ENCODE measurements at places on chromosomes 11 and 22. TPM values are rescaled to one million over a fixed set of nuclear protein-coding genes. Genes with fewer than 3 reads are reported as not detected.

Gene SLC5A1
- polyA plus RNA-seq = 1.6 TPM

Gene TMPRSS6
- not detected for polyA plus RNA-seq

Gene ARAP1
- polyA plus RNA-seq = 49.4 TPM

Gene KIRREL3
- polyA plus RNA-seq = 1.2 TPM

Gene HEPN1
- 0.14 TPM for polyA plus RNA-seq

Gene NEFH
- polyA plus RNA-seq = 4.2 TPM

Gene EIF1AD
- 17.9 TPM for polyA plus RNA-seq

Gene CASP12
- 0.22 TPM for polyA plus RNA-seq

Gene TRPM5
- polyA plus RNA-seq = 0.05 TPM

Gene CAPRIN1
- polyA plus RNA-seq = 178 TPM

Gene CST6
- polyA plus RNA-seq = not detected

Gene PHOX2A
- not detected for polyA plus RNA-seq

Gene XNDC1N
- polyA plus RNA-seq = 2.8 TPM

Gene TEAD1
- 78.8 TPM for polyA plus RNA-seq

GRCh38 chr11:115963156-115963555 lies 458.9 kb upstream of the CADM1 start:
- DNase-seq = peak; percentile 45

- peak; percentile 55 for DNase-seq
These were observed 50.4 kb downstream of the FAM83F start for GRCh38 chr22:40044870-40045834.

DNA sequence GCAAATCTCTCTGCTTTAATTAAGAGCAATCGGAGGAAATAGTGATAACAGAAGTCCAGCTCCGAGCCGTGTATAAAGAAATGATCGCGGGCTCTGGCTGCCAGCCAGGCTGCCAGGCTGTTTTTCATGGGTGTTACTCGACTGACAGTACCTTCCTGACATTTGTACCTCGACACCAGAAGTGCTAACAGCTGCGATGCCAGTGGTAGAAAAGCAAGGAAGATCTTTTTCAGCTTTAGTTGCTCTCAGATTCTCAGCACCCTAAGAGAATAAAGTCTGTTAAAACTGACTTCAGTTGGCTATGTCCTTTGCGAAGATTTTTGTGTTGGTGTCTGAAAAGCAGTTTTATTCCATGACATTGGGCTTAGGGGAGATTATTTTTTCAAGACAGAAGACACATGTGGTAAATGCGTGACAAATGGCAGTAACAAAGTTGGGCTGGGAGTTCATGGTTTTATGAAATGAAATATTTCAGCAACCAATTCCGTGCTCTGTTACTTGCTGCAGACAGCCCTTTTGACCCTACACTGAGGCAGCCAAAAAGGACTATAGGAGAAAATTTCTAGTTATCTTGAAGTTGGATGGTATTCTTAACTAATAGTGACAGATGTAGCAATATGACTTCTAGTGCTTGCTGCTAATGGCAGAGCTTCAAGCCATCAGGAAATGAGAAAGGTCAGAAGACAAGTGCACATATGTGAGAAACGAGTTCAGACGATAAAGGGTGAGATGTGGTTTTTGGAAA lies 296.2 kb downstream of the CNTN5 start:
- peak; percentile 38 for DNase-seq

- DNase-seq = no peak
These were observed 77.2 kb downstream of the FLI1 start for GRCh38 chr11:128771102-128771501.

GRCh38 chr11:926341-926916 lies 759 bp downstream of the AP2A2 start:
- peak; percentile 87 for DNase-seq

DNA sequence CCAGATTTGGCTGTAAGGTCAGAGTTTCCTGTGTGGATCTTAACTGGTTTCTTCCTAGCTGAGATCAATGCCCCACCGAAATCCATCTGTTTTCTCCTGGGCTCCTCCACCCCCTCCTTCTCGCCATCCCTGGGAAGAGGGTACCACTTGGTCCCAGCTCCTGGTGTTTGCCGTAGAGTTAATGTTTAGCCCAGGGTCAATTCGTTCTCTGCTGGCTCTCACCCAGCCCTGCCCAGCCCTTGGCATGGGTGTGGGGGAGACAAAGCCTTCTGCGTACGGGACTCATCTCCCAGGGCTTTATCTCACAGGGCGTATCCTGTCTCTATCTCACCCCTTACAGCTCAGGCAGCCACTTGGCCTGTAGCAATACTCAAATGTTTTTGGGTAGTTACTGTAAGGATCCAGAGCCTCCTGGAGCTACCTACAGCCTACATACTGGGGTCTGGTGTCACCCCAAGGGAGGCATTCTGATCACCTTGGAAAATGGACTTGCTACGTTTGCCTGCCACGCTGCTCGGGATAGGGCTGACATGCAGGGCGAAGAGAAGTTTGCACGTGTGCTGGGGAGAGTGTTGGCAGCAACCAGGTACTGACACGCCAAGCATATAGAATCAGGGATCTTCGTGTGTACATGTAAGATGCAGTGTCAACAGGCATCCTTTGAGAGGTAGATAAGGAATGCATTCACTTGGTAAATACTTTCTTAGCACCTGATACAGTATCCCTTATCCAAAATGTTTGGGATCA lies 66.1 kb downstream of the SCN3B start:
- DNase-seq = no peak

DNA sequence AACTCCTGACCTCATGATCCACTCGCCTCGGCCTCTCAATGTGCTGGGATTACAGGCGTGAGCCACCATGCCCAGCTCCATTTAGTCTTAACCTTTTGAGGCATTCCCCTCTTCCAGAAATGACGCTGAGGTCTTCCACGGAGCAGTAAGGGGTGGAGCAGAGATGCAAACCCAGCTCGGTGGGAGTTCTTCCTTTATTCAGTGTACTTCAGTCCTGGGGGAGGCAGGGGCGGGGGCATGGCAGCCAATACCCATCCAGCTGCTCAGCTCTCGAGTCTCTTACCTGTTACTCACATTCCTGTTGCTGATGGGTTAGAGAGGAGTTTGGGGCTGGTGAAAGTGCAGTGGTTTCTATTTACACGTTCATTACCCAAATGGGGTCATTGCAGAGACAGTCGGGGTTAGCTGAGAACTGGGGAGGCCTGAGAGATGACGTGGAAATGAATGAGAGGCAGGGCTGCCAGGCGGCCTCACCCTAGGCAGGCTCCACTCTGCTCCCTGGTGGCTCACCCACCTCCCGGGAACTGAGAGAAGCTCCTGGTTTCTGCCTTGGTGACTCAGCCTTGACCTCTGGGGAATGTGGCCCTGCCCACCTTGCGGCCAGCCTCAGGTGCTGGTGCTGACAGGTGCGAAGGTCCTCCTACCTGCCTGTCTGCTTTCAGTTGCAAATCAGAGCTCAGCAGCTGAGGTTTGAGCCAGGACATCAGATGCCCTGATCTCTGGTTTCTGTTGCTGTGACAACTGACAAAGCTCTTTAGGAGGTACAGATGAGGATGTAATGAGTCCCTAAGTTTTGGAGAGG lies 13.4 kb upstream of the ST14 start:
- no peak for DNase-seq

GRCh38 chr11:46710821-46711269 lies 8.2 kb upstream of the F2 start:
- DNase-seq = peak; percentile 87

DNA sequence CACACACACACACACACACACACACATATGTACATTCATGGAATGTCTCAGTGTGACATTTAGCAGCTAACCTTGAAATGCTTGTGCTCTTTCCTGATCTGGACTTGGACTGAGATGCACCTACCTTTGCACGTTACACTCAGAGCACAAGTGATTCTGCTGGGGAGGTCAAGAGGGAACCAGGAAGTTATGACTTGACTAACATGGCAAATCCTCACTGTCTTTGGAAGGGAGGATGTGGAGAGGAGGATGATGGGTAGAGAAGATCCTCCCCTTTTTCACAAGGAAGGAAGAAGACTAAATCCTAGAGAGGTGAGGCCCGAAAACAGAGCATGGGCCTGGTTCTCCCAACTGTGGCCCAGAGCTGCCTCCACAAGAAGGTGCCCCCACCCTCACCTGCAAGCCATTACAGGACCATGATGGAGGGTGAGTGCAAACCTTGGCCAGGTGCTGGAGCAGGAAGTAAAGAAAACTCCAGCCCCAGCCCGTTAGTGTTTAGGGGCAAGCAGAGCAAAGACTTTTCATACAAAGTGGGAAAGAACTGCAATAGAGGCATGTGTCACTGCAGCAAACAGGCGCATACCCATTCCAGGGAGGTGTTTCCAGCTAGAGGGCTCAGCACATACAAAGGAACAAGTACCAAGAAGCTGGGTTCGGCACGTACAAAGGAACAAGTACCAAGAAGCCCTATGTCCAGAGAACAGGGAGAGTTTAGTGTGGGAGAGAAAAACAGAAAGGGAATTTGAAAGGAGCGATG lies 26.4 kb downstream of the SCN4B start:
- DNase-seq = no peak

GRCh38 chr11:73410627-73411026 lies 34.4 kb downstream of the RELT start:
- no peak for DNase-seq

DNA sequence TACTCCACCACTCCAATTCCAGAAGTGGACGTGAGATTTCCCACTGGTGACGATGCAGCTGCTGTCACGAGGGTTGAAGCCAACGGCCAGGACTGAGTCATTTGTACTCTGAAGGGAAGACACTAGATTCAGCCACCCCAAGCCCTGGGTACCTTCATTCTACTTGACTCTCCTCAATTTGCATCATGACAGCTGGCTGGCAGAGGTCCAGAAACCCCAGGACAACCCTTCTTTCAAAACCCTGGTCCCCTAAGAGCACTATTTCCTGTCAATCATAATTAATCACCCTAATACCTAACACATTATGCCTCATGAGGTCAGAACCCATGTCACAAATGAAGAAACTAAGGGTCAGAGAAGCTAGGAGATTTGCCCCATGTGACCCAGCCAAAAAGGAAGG lies 4.9 kb downstream of the EML3 start:
- no peak for DNase-seq

- DNase-seq = no peak
These were observed 14.0 kb downstream of the SHANK2 start for GRCh38 chr11:71238285-71238875.

DNA sequence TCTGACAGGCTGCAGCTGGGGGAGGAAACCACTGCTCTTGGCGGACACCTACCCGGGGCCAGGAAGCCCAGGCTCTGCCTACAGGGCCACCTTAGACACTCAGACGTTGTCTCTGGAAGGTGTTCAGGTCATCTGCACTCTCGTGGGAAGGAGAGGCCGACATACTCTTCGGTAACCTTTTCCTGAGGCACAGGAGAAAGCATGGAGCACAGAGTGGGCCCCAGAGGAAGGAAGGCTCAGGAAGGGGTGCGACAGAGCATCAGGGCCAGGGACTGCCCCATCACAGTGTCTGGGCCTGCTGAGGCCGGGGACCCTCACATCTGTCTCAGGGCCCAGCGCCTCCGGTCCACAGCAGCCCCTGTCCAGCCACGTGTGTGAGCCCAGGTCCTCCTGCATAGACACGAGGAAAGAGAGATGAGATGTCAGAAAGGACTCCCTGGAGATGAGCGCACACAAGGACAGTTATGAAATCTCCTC lies 18.2 kb upstream of the TUB start:
- no peak for DNase-seq

- no peak for DNase-seq
These were observed 66.4 kb downstream of the LRRC32 start for GRCh38 chr11:76604081-76604625.

GRCh38 chr22:41919357-41920224 lies 4.7 kb upstream of the SHISA8 start:
- DNase-seq = peak; percentile 64

- no peak for DNase-seq
These were observed 87.0 kb downstream of the ATXN10 start for GRCh38 chr22:45758603-45759002.

DNA sequence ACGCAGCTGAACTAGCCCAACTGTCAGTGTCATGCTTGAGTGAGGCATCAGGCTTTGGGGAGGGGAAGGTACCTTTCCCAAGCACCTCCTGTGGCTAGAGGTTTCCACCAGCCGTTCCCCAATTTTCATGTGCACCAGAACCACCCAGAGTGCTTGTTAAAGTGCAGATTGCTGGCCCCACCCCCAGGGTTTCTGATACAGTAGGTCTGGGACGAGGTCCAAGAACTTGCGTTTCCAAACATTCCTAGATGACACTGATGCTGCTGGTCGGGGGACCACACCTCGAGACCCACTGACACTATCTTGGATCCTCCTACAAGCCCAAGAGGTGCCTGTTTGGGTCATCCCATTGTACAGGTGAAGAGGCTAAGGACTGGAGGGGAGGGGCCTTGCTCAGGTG lies 59.8 kb downstream of the PDE2A start:
- DNase-seq = no peak

DNA sequence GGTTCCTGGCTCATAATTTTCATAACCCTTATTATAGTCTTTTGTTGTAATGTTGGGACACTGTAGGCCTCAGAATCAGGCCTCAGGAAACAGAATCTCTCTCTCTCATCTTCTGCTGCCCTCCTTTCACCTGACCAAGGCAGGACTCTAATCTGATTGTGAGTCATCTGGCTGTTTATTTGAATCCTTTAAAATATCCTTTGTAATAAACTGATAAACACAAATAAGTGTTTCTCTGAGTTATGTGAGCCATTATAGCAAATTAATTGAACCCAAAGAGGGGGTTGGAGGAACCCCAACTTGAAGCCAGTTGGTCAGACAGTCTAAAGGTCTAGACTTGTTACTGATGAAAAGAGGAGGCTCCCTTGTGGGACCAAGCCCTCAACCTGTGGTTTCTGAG lies 30.6 kb downstream of the ACER3 start:
- DNase-seq = no peak

DNA sequence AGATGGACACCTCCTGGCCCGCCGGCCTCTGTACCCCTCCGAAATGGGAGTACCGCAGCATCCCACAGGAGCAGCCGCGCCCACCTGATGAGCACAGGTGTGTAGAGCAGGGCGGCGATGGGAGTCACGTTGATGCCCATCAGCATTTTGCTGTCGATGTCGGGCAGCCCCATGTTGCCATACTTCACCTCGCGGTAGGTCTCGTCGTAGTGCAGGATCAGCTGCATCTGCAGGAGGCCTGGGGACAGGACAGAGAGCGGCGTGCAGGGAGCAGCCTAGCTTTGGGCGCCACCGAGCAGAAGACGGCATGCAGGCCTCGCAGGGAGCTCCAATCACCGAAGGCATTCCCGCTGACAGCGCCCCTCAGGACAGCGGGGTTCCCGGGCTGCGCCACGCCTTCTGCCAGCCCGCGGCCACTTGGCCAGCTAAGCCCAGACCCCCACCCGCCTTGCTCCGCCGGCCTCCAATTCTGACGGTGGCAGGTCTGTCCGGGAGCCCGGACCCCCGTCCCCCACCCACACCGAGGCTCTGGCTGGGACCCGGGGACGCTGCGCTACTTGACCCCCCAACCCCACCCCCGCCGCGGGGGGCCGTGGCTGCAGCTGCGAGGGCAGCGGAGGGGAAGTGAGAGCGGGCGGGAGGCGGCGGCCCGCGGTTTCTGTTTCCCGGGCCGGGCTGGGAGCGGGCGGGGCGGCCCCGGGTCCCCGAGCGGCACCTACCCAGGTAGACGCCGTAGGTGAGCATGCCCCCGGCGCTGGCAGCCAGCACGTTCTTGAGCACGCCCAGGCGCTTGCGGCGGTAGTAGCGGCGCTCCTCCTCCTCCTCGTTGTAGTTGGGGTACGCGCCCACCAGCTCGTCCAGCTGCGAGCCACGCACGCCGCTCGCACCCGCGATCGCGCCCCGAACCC lies 705 bp downstream of the UNC93B1 start:
- DNase-seq = peak; percentile 56

- no peak for DNase-seq
These were observed 56.5 kb downstream of the NAT10 start for GRCh38 chr11:34161812-34162492.

- DNase-seq = peak; percentile 24
These were observed 30.2 kb upstream of the APOBEC3A start for GRCh38 chr22:38927033-38927781.

All from muscle of back (tissue), 13 donors.